ENCODE measurements at places on chromosomes 3 and 15. TPM values are rescaled to one million over a fixed set of nuclear protein-coding genes. Genes with fewer than 3 reads are reported as not detected.

Gene GALK2
- total RNA-seq = 64.7 TPM

Gene SLC27A2
- 0.30 TPM for total RNA-seq

Gene SH3BP5
- total RNA-seq = 15.7 TPM

Gene PROS1
- 8.3 TPM for total RNA-seq

Gene POLG
- total RNA-seq = 82.8 TPM

Gene SLC6A20
- not detected for total RNA-seq
